Stimulated activated CD4-positive, alpha-beta T cell treated with anti-CD3 and anti-CD28 coated beads, Interleukin-2, amount 100 ng/mL, for 24 hours (primary cell): ENCODE measurements at places on chromosomes 16 and 17.

DNA sequence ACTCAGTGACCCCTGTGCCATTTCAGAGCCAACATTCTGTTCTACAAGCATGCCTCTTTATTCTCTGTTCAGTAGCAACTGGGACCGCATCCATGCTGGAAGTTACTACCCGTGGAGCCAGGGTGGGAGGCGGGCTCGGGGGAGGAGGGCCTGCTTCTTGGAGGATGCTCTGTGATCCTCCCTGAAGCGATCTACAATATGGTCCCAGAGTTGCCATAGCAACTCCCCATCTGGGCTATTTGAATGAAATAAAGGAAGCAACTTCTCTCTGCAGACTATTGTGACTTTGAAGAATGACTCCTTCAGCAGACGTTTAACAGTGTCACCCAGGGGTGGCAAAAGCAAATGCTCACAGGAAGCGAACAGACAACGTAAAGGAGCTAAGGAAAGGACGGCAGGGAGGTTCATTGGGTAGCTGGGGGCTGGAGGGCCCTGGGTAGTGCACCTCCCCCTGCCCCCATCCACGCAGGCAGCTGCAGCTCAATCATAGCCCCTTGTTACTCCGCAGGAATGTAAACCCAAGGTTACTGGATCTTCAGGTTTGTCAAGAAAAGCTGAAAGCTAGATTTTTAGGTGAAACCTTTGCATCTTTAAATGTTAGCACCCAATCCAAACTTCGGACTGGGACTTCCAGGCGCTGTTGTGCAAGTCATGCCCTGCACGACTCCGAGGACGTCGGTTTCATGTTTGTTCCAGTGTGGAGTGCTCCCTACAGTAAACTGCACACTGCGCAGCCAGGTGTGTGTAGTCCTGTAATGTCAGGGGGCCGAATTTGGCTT, 51.1 kb upstream of the MEAK7 start:
- DNase-seq: no peak

GRCh38 chr16:89020068-89020924, 43.3 kb upstream of the CBFA2T3 start:
- DNase-seq: no peak

- DNase-seq: no peak
Measured at GRCh38 chr17:82961366-82962162, 117.8 kb upstream of the METRNL start.

GRCh38 chr17:16171613-16172012, 43.7 kb downstream of the NCOR1 start:
- no peak for DNase-seq

DNA sequence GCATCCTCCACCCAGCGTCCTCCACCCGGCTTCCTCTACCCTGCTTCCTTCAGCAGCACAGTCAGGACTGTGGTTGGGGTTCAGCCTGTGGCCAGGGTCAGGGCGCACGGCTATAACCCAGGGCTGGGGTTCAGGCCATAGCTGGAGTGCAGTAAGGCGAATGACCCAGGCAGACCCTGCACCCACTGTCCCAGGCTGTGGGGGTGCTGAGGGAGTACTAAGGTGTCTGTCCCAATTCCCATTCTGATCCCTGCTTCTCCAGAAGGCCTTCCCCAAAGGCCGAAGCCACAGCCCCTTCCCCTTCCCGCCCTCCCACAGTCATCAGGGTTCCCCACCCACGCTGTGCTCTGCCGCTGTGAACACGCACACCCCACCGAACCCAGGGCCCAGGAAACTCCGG, 12.4 kb downstream of the EMC6 start:
- no peak for DNase-seq

- DNase-seq: no peak
Measured at GRCh38 chr16:53506254-53506653, 3.2 kb upstream of the AKTIP start.

DNA sequence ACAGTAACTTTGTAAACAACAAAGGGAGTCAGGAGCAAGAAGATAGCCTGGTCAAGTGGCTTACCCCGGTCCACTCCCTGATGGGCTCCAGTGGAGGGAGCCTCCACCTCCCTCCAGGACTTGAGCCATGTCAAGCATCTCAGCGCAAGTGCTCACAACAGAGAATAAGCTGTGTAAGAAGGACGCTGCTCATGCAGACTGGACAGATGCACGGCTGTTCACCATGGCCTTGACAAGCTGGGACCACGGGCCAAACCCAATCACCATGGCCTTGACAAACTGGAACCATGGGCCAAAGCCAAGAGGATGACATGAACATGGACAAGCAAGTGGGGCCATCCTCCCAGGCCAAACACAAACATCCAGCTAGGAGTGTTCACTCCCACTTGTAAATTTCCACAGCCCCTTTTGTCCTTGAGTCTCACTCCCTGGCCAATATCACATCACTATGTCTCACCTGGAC, 3.4 kb upstream of the PITPNM3 start:
- DNase-seq: no peak

DNA sequence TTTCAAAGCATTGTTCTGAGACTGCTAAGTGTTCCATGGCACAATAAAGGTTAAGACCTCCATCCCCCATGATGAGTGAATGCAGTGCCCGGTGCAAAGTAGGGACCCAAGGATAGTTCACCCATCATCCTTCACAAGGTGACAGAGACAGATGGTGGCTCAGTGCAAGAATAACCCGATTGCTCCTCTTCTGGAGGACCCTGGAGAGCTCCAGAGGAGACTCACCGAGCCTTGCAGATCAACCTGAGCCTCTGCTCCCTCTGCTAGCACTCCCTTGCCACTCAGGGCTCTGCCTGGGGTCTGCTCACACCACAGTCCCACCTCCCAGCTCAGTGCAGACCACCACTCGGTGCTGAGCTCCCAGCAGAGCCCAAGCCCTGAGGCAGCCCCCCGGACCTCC, 49.3 kb downstream of the C16orf78 start:
- no peak for DNase-seq

DNA sequence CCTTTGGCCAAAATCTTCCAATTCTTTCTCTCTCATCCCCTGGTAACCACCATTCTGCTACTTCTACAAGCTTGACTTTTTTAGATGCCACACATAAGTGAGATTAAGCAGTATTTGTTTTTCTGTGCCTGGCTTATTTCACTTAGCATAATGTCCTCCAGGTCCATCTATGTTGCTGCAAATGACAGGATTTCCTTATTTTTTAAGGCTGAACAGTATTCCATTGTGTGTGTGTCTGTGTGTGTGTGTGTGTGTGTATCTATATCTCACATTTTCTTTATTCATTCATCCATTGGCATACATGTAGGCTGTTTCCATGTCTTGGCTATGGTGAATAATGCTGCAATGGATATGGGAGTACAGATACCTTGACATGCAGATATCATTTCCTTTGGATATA, 6.1 kb downstream of the ACACA start:
- no peak for DNase-seq

DNA sequence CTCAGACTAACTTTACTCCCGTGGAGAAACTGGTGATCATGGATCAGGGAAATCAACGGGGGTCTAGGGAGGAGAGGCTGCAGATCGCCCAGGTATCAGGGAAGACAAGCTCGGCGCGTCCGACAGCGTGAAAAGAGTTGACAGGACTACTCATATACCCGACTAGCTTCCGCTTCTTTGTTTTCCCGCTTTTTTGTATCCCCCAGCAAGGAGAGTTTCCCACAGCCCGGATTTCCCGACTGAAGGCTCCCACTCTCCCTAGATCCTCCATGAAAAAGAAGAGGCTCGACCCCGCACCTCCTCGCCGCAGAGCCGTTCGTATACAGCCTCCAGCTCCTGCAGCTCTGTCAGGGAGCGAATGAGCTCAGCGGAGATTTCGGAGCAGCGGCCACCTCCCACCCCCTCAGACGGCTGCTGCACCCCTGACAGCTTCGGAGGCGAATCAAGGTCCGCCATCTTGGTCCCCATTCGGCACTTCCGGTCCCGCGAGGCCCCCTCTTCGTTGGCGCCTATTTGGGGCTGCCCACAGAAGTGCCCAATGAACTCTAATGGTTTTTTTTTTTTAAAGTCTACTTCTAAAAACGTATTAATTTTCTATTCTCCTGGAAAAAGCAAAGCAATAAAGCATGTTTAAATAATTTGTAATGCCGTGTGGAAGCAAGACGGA, at the start of gene COG4:
Gene COG4, minus strand, starts transcription at position 479 of the 667 bp plus-strand sequence. Its CDS starts 11 bp downstream, at position 468.
- peak; percentile 93 for DNase-seq

DNA sequence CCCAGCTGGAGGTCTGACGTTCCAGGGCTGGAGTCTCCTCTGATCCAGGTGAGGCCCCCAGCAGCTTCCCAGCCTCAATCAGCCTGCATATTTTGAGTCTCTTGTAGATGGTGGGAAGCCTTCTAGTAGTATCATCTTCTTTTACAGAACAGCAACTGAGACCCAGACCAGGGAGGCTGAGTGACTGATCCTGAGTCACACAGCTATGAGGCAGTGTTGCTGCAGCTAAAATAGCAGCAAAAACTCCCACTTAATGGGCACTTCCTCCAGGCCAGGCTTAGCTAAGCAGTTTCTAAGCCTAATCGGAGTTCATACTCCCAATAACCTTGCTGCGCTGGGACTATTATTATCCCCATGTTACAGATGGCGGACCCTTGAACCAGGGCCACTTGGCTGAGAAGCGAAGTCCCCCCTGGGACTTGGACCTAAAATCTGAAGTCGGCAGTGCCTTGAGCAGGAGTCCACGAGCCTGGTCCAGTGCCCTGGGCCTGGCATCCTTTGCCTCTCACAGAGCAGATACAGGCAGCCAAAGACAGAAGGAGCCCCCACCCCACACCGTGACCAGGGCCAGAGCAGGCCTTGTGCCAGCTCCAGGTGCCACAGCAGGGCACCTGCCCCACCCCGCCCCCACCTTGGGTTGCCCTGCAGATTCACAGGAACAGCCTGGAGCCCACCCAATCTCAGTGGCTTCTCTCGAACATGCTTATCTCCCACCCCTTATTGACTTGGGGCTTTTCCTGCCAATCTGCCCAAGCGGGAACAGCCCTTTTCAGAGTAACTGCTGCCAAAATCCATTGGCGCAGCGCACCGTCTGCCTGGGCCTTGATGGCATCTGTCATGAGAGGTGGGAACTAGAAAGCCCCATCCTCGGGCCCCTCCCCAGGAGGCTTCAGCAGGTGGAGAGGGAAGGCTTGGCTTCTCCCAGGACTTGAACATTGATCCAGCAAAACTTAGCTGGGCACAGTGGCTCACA, 65.1 kb downstream of the SOCS1 start:
- no peak for DNase-seq

DNA sequence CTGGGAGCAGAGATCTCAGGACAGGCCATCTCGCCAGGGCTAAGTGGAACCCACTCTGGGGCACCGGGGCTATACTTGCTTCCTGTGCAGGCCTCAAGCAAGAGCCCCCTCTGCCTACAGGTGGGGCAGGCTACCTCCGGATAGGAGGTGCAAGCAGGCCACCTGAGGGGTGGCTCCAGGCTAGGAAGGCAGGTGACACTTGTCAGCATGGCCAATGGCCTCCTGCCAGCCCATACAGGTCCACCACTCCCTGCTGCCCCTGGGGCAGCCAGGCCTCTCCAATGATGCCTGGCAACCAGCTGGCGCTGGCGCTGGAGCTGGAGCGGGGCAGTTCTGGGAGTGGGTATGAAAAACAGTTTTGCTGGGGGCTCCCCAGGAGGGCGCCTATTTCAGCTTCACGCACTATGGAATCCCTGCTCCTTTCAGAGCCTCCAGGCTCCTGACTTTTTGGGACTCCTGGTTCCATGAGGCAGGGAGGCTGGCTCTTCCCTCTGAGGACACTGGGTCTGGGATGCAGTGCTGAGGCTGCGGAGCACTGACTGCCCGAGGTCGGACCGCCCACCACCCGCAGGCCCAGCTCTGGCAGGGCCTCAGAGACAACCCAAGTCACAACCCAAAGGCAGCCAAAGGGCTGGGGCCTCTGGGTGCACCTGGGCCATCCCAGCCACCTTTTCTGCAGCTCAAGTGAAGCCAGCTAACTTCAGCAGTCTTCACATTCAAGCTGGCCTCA, 8.4 kb upstream of the SREBF1 start:
- no peak for DNase-seq

DNA sequence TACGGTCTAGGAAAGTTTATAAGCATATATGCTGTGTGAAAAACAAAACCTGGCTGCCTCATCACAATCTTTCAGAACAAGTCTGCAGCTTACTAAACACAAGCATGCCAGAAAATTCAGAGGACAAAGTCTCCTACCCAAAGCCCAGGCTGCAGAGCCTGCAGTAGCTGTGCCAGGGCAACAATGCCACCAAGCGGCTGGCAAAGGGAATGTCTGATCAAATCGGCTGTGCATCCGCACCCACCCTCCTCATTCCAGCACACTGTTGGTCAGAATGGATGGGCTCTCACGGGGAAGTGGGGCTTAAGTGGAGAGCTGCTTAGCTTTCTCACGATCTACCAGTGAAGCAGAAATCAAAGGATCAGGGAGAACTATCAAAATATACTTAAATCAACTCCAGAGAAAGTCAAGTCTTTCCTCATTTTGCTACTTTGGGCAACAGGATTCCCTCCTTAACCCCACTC, 73.5 kb downstream of the CYTH1 start:
- DNase-seq: peak; percentile 68

DNA sequence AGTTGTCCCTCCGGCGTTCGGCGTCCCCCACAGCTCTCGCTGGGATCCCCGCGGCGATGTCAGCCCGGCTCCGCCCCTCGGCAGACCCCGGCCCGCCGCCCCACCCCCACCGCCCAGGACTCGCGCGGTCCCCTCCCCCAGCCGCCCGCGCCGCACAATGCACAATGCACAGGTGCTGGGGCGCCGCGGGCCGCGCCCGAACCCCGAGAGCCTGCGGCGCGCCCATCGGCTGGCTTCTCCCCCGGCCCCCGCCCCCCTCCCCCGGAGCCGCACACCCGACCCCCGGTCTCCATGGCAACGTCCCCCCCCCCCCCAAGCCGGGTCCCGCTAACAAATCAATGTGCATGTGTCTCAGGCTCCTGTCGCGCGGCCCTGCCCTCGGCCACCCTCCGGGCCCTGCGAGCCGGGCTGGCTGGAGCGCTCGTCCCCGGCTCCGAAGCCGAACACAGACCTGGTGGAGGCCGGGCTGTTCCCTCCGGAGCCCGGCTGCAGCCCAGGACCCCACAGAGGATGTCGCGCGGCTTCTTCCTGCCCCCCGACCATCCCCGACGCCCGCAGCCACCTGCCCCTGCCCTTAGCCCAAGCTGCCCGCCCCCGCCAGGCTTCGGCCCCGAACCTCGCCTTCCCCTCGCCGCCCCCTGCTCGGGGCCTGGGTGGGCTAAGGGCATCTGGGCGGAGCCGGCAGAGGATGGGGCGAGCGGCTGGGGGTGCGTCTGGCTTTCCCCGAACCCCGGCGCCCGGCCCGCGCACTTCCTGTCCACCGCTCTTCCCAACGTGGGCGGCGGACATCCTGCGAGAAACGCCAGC, 818 bp upstream of the CBX8 start:
- DNase-seq: no peak

GRCh38 chr16:67571464-67571863, 9.1 kb downstream of the CTCF start:
- no peak for DNase-seq

GRCh38 chr16:7374614-7375174, 42.0 kb downstream of the RBFOX1 start:
- DNase-seq: no peak

GRCh38 chr16:64453646-64454045, 668.2 kb downstream of the CDH11 start:
- no peak for DNase-seq

DNA sequence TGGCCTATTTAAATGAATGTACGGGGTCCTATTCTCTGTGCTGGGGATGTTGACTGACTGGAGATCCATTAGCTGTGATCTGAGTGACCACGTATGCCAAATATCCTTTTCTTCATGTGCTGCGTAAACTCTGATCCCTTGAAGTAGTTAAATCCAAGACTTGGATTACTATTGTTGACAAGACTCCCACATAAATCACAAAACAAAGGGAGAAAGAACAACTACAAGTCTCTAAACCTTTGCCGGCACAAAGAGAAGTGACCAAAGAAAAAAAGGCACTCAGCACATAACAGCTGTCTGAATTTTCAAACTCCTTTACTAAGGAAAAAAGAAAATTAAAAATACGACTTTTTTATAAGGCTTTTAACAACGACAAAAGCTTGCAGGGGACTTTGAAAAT, 559.9 kb upstream of the CDH8 start:
- no peak for DNase-seq
